ENCODE measurements at places on chromosomes 5 and 9.

DNA sequence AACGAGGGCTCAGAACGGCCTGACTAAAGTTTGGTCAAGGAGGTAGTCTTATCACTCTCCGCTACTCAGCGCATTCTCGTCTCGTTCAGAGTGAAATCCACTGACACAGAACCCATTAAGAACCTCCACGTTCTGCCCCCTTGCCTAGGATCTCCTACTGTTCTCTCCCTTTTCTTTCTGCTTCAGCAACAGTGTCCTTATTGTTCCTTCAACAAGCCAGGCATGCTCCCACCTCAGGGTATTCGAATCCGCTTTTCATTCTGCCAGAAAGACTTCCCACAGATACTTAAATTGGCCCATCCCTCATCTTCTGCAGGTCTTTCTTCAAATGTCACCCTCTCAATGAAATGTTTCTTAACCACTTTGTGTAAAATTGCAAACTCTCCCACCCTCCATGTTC, 4.3 kb upstream of the ZNF354C start:
- DNase-seq = no peak

- DNase-seq = no peak
Measured at GRCh38 chr9:133728856-133729616, 9.1 kb downstream of the SARDH start.

DNA sequence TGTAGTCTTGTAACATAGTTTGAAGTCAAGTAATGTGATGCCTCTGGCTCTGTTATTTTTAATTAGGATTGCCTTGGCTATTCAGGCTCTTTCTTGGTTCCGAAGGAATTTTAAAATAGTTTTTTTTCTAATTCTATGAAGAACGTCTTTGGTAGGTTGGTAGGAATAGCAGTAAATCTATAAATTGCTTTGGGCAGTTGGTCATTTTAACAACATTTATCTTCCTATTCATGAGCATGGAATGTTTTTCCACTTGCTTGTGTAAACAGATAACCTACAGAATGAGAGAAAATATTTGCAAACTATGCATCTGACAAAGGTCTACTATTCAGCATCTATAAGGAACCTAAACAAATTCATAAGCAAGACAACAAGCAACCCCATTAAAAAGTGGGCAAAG, 173.2 kb upstream of the TRPC7 start:
- DNase-seq = no peak

DNA sequence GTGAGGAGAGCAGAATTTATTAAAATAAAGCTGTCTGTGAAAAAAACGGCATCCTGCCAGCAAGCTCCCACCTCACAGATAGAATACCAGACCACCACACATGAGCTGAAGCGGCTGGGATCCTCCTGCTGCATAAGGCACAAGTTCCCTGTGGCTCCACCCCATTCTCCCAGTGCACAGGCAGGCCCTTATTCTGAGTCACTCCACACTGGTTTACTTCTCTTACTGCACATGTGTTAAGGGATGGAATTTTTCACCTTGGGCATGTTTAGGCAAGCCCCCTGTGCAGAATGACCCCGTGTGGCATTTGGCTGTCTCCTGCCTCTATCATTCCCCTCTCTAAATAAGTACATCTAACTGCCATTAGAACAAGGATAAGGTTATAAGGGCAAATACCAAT, 115.0 kb upstream of the ELAVL2 start:
- DNase-seq = no peak

GRCh38 chr5:171444582-171444981, 25.1 kb downstream of the FGF18 start:
- no peak for DNase-seq

GRCh38 chr9:107269681-107270080, 13.4 kb upstream of the RAD23B start:
- DNase-seq = no peak

DNA sequence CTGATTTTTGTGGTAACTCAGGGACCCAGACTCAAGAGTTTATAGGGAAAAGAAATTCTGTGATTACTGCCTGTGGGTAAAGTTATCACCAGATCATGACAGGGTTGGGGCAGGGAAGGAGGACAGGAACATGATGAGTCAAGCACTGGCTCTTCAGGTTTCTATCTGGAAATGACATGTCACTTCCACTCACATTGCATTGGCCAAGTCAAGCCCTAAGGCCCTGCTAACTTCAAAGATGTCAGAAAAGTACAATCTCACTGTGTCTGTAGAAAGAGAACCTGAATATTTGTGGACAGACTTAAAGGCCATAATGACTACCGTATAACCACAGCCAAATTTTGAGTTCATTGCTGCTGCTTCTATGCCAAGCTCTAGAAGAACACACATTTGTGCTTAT, 187.7 kb downstream of the TLE4 start:
- DNase-seq = no peak

DNA sequence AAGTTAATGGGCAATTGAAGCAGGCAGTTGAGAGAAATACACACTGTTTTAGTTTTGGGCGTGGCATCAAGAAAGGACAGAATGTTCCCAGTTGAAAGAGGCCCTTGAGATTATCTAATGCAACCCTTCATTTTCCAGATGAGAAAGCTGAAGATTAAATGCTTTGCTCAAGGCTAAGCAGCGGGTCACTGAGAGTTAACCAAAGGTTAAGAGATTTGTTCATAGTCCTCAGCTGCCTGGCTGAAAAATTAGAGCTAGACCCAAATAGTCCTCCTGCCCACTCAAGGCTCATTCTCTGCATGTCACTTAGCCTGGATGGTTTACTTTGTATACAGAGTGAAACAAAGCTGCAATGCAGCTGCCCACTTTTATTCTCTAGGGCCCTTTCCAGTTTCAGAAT, 46.7 kb upstream of the MAMDC2 start:
- no peak for DNase-seq

DNA sequence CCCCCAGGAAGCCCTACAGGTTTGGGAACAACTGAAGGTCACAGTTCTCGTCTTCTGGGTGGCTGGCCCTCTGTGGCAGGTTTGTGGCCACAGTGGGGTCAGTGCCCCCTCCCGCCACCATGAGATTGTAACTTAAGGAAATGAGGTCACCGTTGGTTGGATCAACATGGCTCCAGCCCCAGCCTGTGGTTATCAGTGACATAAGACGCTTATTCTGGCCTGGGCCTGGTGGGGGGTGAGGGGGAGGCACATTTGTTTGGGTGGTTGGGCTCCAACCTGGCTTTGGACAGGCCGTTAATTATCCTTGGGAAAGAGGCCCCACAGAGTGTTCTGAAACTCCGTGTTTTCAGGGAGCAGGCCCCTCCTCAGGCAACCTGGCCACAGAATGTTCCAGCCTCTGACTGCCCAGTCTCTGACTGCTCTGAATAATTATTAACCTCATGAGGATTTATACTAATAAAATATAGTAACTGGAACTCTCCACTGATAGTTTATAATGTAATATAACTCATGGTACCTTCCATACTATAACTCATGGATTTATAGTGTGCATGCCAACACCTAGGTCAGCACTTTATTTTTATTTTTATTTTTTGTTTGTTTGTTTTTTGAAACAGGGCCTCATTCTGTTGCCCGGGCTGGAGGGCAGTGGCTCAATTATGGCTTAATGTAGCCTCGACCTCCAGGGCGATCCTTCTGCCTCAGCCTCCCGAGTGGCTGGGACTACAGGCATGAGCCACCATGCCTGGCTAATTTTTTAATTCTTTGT, 58.0 kb upstream of the RPL26L1 start:
- no peak for DNase-seq

DNA sequence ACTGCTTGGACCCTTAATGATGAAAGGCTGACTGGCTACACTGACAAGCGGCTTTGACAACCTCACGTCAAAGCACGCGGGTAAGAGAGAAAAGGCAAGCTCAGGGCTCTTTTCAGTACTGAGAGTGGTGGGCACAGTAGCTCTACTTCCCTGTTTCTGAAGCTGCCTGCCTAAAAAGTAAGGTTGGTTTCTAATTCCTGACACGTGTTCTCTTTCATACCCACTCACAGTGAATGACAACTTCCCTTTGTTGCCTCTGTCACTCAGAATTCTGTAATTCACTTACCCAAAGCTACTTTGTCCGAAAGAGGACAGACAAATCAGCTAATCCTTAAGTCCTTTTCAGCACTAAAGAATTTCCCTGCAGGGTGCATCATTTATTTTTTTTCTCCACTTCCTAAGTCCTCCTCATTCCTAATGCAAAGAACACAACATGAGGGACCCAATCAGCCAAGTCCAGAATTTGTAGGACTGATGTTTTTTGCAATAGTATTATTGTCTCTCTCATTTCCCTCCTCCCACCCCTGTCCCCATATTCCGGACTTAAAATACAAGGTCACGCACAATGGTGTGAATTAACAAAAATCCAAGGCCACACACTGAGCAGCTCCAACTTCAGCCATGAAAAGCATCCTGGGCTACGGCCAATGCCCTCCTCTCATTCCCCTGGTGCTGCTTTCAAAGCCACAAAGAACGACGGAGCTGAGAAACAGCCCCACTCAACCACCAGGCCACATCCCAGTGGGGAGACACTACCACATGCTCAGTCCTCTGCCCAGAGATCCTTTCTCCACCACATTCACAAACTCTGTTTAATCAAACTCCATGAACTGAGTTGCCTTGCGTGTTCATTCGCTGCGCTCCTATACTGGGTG, 221.0 kb downstream of the TSSK1B start:
- DNase-seq = peak; percentile 1

DNA sequence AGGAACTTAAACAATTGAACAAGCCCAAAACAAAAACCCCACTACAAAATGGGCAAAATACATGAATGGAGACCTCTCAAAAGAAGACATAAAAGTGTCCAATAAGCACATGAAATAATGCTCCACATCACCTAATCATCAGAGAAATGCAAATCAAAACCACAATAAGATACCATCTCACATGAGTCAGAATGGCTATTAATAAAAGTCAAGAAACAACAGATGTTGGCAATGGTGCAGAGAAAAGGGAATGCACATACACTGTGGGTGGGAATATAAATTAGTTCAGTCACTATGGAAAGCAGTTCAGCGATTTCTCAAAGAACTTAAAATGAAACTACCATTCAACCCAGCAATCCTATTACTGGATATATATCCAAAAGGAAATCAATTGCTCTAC, 337.4 kb upstream of the GRIA1 start:
- no peak for DNase-seq

DNA sequence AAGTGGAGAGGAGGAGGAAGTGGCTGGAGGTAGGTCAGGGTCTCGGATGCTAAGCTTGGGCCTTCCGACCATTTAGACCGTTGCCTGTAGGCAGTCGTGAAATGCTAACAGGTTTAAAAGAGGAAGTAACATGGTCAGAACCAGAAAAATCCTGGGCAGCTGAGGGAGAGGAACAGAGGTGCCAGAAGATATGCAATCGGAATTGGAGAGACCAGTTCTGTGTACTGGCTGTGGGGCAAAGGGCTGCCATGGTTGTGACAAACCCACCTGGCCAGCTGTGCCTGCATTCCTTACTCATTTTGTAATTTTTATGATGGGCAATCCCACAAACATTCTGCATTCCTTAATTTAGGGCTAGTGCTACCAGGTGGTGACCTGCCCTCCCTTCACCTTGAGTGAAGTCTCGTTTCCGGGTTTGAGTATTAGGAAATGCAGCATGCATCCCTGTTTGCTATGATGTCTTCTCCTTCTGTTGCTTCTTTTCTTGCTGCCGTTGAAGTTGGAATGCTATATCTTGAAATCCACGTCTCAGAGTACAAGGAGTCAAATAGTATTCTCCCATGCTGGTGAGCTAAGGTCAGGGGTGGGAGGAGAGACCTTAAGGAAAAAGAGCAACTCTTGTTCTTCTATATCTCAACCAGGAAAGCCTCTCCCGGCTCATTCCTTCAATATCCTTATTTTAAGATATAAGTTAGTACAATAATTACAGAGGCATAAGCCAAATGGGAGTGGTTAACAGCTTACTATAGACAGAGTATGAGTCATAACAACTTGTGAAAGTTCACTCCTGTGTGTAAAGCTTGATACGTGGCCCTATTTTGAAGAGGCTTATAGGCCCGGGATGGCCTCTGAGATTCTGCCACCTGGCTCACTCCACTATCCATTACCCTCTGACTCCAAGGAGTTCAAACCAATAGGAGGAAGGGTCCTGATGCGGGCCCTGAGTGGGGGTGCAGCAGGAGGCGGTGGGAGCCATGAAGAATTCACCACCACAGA, 37.0 kb downstream of the B4GALT1 start:
- peak; percentile 39 for DNase-seq

GRCh38 chr9:134618163-134618832, 23.3 kb upstream of the COL5A1 start:
- no peak for DNase-seq

DNA sequence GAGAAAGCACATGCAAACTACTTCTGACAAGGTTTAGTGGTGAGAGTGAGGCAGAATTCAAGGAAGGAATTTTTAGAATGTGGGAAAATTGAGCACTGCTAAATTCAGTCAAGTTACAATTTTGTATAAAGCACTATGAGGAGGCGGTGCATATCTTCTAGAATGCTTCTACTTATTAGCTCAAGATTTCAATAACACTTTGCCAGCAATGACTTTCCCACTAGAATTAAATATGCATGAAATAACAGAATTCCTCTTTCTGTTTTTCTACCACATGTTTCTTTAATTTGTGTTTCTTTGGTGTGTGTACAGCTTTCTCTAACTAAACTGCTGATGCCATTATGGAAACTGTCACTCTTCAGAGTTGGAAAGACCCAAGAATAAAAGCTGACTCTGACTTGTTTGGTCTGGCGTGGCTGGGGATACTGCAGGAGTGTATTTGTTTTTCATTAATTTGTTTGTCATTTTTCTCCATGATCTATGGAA, 163.5 kb downstream of the ARSB start:
- DNase-seq = no peak

GRCh38 chr9:30058463-30058862, 2326.0 kb upstream of the ACO1 start:
- DNase-seq = no peak

DNA sequence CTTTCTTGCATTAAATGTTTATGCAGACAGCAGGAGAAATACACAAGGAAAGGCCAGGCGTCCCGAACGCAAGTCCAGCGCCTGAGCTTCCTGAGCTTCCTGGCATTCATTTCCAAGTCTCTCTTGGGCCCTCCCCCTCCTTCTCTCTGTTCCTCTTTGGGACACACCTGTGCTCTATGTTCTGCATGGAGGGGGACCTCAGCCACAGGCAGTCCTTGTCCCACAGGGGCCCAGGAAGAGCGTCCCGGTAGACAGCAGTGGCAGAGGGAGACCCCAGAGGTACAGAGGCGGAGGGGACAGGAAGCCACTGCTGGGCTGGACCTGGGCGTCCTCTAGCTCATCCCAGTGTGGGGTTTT, 221.3 kb downstream of the C9orf50 start:
- no peak for DNase-seq

GRCh38 chr5:59711310-59711709, 182.2 kb downstream of the PDE4D start:
- no peak for DNase-seq

- no peak for DNase-seq
Measured at GRCh38 chr5:73831066-73831465, 205.1 kb downstream of the ARHGEF28 start.

- DNase-seq = peak; percentile 4
Measured at GRCh38 chr9:95131023-95131943, 186.2 kb downstream of the FANCC start.

All from stimulated activated naive B cell treated with anti-CD40 and anti-IgM and Interleukin-4, amounts not matched to agents 10 μg/mL and 1 μg/mL and 100 μg/mL, for 72 hours (primary cell).